ENCODE measurements at places on chromosomes 5 and 9. TPM values are rescaled to one million over a fixed set of nuclear protein-coding genes. Genes with fewer than 3 reads are reported as not detected.

DNA sequence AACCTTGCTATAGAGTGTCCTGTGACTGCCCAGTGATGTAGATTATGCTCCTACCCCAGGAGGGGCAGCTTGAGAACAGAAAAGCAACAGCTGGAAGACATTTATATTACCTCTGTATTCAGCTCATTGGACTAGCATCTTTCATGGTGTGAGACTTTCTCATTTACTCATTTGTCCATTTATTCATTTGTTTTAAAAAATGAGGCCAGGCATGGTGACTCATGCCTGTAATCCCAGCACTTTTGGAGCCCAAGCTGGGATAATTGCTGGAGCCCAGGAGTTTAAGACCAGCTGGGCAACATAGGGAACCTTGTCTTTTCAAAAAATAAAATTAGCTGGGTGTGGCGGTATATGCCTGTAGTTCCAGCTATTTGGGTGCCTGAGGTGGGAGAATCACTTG, 130.0 kb upstream of the LHFPL2 start:
- DNase-seq = no peak

DNA sequence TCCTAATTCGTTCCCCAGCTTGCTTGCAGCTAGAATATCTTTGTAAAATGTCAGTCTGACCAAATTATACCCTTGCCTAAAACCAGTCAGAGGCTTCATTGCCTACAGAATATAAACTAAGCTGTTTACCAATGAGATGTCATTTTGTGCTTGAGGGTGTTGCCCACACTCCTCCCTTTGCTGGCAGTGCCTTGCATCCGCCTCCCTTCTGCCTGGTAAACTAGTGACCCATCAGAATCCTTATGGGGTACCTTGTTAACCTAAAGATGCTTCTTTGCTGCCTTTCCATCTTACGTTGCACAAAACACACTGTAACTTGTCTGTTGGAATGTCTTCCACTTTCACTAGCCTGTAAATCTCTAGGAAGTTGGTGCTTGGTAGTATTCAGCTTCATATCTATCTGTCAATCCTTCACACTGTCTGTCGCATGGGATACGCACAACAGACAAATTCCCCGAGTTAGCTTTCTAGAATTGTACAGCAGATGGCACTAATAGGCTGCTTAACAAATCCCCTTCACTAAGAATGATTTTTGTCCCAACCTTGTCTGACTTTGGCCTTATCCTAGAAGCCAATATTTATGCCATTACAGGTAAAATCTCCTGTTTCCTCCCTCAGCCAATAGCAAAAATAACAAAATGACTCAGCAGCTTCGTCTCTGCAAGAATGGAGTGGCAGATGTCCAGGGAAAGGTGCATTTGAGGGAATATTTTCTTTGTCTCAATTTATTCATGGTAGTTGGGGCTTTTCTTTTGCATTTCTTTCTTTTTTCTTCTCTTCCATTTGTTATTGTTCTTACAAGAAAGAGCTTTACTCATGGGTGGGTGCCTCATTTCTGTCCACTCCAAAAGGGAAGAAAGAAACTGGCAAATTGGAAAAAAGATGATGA, 3.0 kb downstream of the NUDT2 start:
- no peak for DNase-seq

- DNase-seq = no peak
Measured at GRCh38 chr5:126540631-126541030, 54.4 kb downstream of the ALDH7A1 start.

GRCh38 chr5:168023191-168023590, 268.3 kb upstream of the WWC1 start:
- DNase-seq = no peak

DNA sequence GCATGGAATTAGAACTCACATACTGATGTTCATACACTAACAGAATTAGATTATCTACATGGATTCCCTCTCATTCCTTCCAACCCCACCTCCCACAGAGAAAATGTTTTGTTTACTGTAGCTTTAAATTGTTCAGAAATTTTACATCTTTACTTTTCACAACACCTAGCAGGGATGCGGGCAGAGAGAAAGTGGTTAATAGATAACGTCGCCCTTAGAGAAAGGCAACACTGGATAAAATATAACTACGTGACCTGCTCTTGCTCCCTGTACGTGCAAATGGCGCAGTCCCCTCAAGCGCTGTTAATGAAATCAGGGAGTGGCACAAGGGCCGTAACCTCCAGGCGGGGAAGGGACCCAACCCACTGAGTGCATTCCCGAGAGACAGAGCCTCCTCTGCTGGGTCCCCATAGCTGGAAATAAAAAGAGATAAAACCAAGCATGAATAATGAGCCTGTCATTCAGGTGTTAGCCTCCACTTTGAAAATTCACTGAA, 125.3 kb upstream of the DAPK1 start:
- no peak for DNase-seq

DNA sequence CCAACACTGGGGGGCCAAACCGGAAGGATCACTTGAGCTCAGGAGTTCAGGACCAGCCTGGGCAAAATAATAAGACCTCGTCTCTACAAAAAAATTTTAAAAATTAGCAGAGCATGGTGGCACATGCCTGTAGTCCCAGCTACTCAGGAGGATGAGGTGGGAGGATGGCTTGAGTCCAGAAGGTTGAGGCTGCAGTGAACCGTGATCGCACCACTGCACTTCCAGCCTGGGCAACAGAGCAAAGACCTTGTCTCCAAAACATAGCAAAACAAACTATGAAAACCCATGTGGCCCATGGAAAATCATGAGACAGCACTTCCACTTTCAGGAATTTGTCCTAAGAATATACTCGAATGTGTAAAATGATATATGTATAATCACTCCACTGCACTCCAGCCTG, 6.1 kb downstream of the SETX start:
- DNase-seq = no peak

Gene QRFP
- total RNA-seq = not detected

DNA sequence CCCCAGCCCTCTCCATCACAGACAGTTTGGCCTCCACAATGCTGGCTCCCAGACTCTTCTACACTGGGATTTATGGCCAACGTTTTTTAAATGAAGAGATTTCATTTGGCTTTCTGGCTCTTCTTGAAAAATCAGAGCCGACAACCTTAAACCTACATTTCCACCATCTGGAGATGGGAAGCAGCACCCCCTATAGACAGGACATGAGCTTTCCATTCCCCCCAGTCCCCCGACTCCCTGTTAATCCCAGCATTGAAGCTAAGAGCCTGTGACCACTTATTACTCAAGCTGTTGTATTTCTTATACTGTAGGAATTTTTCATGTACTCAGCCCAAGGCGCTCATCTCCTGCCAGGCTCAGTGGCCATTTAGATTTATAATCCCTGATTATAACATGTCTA, 34.0 kb upstream of the AFAP1L1 start:
- no peak for DNase-seq

GRCh38 chr9:37999588-38000189, 69.3 kb downstream of the SHB start:
- peak; percentile 70 for DNase-seq

DNA sequence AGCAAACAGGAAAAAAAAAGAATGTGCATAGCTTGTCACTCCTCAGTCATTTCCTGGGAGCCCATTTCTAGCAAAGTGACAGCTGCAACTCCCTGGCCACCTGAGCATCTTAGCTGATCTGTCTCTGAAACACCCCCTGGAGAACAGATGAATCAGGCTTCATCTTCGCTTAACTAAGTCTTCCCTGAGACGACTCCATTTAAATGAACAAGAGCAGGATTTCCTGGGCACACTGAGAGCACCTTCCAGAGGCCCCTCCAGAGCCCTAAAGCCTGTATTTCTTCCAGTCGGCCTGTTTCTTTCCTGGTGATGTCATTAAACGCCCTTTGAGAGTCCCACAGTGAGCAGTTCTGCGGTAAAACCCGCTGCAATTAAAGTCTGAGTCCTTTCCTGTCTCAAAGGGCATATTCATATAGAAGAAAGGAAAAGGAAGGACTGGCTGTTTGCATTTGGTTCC, 13.9 kb downstream of the TGFBI start:
- no peak for DNase-seq

DNA sequence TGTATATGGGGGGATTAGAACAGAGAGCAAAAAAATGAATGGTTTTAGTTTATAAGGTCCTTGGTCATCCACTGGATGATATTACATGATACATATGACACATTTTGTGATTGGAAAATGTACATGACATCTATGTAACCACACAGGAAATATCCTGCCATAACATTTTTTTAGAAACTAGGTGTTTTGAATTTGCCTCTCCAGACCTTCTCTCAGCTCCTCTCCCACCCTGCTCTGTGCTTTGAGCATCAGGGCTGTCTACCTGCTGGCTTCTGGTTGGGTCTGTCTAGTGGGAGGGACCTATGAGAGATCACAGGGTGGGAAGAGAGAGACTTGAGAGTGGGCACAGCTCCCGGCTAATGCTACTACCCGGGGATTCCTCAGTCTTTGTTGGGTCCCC, 24.4 kb downstream of the AKNA start:
- no peak for DNase-seq

GRCh38 chr9:93902051-93902779, 52.9 kb downstream of the BARX1 start:
- DNase-seq = peak; percentile 69

- no peak for DNase-seq
Measured at GRCh38 chr5:59246145-59246869, 647.2 kb downstream of the PDE4D start.

Data from posterior vena cava (tissue), 2 donors.